ENCODE measurements at places on chromosomes 2 and 18.

GRCh38 chr2:182281276-182281675 lies 145.6 kb downstream of the PDE1A start:
- no peak for DNase-seq

GRCh38 chr2:6723865-6724604 lies 141.7 kb downstream of the CMPK2 start:
- DNase-seq = no peak

DNA sequence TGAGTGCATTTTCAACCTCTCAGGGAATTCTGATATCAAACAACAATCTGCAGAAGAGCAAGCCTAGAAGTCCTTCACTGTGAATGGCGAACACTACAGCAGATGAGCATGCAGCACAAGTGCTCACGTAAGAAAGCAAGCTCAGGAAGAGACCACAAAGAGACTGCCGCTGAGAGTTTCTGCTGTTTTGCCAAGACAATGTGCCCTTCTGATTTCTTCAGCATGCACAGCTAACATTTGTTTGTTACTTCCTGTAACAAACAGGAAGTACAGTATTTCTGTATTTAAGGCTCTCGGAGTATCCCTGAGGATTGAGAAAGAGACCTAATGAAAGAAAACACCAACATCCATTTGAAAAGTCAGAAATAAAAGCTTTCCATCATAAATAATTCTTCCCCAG lies 45.9 kb downstream of the MBOAT2 start:
- DNase-seq = no peak

DNA sequence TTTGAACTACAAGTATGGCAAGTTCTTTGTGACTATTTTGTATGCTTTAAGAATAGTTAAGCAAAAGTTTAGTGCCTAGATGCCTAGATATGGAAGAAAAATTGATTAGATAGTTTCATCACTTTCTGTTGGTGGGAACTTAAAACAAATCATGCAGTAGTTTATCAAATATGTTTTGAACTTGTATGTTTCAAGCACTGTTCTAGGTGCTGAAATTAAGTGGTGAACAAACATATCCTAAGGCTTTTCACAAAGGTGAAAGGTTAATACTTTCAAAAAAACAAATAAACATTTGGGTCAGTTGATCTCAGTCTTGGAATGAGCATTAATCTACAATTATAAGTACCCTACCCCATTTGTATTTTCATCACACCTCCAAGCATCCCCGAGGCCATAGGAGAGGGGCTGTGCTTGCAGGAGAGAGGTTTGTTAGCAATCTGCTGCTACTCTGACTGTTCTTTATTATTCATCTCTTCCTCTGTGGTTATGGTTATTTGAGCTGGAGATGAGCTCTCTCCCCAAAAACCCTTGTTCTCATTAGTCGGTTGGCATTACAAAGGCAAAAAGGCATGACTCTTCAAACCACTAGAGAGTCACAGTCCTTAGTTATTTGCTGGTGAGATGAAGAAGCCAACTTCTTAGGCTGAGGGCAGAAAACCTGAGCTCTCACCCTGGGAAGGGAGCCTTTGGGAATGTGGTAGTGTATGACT lies 103.9 kb upstream of the FHL2 start:
- DNase-seq = no peak

- DNase-seq = no peak
Measured at GRCh38 chr2:219405958-219406860, 12.0 kb upstream of the DES start.

DNA sequence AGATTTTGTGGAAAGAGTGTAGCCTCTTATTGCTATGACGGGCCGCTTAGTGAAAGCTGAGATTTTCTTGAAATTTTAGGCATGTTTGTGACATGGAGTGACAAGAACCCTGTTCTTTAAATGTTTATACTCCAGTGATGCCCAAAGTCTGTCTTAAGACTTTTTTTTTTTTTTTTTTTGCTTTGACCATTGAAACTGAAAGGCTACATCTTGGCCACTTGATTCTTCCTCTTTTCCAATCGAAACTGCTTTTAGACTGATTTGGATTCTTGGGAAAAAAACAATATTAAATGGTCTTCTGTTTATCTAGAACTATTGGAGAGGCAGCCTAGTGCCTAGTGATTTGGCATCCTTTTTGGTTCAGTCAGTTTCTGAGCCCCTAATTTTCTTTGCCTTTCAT lies 2.4 kb upstream of the SLC8A1 start:
- DNase-seq = no peak

DNA sequence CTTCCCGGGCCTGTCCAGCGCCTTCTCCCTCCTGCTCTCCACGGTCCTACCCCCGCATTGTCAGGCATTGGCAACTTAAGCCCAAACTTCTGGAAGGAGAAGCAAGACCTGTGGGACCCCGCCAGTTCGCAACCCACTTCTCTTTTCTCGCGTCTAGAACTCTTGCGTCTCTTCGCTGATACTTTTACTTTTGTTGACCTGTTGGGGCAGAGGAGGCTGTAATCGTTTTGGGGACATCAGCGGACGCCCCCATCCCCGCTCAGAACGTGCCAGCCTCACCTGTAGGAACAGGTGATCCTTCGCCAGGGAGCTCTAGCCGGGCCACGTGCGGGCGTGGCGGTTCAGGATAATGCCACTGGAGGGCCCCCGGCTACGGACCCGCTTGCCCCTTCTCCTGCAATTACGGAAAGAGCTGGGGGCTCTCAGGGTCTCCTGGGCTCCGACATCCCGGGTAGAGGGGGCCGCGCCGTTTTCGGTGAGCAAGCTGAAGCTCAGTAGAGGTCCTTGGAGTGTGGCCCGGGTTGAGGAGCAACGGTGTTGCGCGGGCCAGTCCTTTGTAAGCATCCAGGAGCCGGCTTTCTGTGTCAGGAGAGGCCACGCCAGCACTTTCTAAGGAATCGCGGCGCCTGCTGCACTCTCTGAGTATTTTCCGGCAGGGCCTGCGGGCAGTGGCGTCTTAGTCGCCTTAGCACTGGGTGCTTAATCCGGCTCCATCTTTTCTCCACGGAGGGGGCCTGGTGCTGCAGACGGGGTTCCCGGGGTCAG lies 1.6 kb downstream of the MTCL1 start:
- DNase-seq = no peak

GRCh38 chr18:49399003-49399402 lies 61.4 kb downstream of the DYM start:
- DNase-seq = no peak

DNA sequence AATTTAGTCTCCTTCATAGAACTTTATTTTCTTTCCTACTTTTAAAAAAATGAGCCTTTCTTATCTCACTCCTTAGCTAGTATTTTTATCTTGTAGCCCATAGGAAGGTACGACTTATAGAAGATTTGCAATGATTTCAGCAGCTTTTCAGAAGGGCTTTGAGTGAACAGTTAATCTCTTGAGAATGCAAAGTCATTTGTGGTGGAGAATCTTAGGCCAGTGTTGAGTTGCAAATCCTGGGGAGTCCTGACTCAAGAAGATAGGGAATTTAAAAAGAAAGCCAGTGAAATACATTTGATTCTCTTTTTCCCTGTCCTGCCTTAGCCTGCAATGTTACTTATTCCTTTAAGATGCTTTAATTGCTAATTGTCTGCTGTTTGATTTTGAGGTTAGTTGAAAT lies 33.6 kb downstream of the LYPD6 start:
- no peak for DNase-seq

- DNase-seq = no peak
Measured at GRCh38 chr2:6310256-6311215, 555.2 kb downstream of the CMPK2 start.

DNA sequence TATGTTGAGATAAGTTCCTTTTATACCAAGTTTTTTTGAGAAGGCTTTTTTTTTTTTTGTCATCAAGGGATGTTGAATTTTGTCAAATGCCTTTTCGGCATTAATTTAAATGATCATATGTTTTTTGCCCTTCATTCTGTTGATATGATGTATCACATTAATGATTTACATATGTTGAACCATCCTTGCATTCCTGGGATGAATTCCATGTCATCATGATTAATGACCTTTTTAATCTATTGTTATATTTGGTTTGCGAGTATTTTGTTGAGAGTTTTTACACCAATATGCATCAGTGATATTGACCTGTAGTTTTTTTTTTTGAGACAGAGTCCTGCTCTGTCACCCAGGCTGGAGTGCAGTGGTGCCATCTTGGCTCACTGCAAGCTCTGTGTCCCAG lies 585.7 kb upstream of the FANCL start:
- DNase-seq = no peak

DNA sequence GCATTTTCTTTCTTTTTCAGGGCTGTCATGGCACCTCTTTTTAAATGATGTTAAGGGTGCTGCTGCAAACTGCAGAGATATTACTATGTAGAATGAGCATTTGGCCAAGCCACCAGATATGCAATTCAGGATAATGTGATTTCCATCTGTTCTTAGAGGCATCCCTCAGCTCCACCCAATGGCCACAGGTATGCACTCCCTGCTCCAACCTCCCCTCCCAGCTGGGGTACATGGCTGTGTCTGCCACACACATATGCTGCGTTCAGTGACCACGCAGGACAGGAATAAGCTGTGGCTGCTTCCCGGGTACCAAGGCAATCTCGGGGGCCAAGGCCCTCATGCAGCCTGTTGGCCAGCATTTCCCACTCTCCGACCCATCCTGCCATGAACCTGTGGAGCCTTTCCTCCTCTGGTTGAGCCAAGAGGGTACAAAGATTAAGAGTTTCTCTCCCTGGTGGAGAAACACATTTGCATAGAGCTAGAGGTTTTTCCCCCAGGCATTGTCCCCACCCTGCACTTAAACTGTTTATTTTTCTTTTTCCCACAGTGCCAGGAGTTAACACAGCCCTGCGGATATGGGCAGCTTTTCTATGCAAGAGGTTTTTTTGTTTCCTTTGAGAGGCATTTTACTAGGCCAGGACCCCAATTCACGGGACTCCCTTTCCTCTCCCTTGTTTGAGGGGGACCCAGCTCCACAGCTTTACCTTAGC lies 147.0 kb downstream of the GCA start:
- DNase-seq = no peak

DNA sequence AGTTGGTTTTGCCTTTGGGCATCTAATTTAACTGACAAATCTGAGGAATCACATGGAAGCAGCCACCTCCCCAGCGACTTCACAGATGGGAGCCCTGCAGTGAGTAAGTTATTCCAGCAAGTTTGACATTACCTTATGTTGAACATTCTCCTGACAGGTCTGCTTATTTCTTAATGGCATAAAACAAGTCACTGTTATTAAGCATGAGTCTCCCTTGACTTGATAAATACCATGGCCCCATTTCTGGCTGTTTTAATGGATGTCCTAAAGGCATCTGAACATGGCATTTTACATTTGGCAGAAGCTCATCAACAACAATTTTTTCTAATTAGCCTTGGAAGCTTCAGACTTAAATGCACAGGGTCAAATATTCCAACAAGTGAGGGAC lies 92.6 kb upstream of the CREB1 start:
- no peak for DNase-seq

DNA sequence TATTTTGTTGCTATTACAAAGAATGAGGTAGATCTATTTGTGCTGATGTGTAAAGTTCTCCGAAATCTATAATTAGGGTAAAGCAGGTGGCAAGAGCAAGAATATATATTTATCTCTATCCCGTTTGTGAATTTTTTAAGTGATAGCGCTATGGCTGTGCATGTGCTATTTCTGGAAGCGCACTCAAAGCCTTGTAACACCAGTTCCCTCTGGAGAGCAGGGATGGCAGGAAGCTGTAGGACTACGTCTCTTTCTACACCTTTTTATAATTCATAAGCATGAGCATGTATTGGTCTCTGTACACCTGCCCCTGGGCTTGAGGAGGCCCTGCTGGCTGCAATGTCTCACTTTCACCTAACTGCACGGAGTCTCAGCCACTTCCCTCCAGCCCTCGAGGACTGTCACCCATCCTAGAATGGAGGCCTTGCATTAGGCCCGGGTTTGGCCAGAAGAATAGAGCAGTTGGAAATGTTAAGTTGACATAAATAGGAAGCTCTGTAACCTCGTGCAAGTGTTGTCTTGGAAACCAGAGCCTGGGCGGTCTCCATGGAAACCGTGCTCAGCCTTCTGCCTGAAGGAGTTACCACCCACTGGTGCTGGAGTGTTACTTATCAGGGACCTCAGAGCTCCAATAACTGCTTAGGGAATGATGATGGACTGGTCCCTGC lies 20.9 kb downstream of the ITM2C start:
- no peak for DNase-seq

DNA sequence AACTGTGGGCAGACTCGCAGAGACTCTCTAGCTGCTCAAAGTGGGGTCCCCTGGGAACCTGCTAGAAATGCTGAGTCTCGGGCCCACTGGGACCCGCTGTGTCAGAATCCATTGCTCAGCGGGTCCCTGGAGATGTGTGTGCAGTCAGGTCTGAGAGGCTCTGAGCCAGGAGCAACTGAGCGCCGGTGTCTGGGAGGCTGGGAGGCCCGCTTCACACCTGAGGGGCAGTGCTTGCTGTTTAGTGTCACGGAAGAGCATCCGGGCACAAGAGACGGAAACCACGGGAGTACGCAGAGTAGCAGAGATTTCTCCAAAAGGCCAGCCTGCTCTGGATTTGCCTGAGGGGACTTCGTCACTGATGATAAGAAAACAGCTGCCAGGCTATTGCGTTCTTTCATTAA lies 70.1 kb downstream of the EDAR start:
- no peak for DNase-seq

GRCh38 chr2:66686755-66687154 lies 251.8 kb downstream of the MEIS1 start:
- DNase-seq = no peak

DNA sequence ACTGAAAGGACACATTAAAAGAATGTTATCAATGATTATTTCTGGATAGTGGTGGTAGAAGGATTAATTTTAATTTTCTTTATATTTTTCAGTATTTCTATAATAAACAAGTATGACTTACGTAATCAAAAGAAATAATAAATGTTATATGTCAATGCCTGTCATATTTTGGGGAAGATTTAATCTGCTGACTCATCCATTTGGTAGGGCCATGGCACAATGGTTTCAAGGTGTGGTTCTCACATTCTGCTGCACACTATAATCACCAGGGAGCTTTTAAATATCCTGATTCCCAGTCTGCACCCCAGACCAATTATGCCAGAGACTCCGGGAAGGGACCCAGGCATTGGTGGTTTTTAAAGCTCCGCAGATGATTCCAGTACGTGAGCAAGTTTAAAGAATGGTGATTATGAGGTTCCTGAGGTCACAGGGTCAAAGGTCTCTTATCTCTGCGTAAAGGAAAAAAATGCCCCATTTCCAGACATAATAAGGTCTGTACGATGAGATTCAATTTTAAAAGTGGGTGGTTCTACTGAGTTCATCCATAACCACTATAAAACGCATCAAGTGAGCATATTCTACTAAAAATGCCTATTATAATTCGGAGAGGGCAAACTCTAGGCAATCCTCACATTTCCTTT lies 27.2 kb downstream of the WIPF1 start:
- no peak for DNase-seq

DNA sequence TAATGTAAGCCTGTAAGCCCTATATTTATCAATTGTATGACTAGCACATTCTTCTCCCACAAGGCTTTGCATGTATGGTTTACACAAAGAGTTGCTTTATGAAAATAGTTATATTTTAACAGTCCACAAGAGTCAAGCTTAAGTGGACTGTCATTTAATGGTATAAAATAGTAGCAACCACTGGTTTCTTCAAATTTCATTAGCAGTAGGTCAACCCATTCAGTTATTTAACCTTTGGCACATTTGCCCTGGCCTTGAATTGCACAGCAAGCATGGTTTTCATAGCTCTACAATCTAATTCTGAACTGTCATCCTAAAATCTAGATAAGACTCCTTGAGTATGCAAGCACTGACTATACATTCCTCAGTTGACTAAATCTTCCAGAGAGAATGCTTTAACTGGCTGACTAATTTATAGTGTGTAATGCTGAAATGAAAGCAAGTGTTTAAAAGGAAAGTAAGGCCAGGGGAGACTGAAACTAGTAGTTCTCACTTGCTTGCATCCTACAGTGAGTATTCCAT lies 1.8 kb downstream of the DPP4 start:
- no peak for DNase-seq

GRCh38 chr18:4544142-4544541 lies 89.0 kb upstream of the DLGAP1 start:
- no peak for DNase-seq

Measured in cerebellar nuclear complex (tissue), 1 donor.